ENCODE measurements at places on chromosomes 2 and 18.

DNA sequence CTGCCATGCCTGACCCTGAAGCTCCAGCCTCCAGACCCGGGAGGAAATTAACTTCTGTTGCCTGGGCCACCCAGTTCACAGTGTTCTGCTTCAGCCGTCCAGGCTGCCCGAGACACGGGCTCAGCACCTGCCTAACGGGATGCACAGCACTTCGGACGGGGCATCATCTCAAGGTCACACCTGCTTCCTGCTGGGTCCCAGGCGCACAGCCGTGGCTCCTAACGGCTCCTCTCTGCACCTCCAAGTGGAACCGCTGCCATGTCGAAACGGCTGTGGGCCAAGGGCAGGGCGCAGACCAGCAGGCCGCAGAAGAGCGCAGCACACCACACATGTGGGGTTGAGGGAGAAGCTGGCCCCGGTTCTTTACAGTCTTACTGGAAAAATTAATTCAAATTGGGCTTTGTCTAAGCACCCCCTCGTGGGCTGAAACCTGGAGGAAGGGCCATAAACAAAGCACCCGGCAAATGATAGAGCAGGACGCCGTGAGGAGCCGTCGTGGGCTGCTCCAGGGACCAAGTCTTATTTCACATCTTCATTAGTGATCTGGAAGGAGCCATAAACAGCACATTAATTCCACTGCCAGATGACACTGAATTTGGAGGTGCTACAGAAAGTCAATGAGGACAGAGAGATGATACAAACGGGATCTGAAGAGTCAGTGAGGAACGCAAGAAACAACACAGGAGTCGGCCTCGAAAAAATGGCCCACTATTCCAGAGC, 59.6 kb downstream of the EIPR1 start:
- no peak for DNase-seq

GRCh38 chr2:47112665-47113435, 42.3 kb downstream of the STPG4 start:
- DNase-seq, result no peak

- DNase-seq, result no peak
These were observed 266.2 kb downstream of the ASXL3 start for GRCh38 chr18:33844232-33844631.

DNA sequence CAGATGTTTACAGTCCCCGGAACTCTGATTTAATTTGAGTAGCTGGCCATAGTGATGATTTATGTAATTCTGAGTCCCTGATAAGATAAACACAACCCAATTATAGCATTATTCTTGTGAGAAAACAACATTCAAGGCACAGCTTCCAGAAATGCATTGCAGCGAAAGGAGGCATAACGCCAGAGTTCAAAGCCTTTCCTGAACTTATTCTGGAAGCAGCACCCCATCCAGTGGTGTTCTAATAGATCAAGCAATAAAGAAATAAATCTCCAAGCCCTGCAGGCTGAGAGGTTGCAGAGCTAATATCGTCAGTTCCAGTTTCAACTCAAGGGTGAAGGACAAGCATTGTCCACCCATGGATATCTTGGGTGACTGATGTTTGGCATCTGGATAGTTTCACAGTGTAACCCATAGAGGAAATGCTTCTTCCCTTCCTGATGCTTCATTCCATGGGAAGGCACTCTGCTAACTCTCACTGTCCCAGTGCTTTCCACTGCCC, 18.8 kb downstream of the CDH2 start:
- DNase-seq, result no peak

DNA sequence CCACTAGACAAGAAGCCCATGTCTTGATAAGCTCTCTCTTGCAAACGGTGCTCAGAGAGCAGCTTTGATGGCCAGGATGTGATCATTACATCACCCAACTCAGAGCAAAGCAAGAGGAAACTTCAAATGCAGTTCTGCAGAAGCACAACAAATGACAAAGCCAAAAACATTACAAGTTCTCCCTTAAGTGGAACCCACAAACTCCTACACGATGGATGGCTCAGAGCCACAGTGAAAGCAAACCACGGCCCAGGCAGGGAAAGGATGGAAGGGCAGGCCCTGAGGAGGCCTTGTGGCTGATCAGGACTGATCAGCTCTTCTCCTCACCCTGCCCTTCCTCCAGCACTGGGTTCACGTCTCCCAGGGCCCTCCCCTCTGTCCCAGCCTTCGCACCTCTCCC, 326.4 kb downstream of the EIPR1 start:
- no peak for DNase-seq

DNA sequence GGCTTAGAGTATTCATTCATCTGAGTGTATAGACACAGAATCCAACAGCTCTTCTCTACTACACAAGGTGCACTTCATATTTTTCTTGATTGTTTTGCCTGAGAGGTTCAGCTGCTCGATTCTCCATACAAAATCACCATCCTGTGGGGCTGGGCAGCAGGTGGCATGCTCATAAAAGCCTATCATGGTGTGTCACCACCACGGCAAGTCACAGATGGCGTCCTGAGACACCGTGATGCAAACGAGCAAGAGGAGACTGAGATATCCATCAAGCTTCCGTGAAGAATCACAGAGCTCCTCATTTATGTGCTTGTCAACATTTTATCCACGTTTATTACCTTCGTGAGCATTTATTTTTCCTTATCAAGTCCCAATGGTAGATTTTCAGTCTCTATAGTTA, 22.4 kb upstream of the NRP2 start:
- DNase-seq, result no peak

DNA sequence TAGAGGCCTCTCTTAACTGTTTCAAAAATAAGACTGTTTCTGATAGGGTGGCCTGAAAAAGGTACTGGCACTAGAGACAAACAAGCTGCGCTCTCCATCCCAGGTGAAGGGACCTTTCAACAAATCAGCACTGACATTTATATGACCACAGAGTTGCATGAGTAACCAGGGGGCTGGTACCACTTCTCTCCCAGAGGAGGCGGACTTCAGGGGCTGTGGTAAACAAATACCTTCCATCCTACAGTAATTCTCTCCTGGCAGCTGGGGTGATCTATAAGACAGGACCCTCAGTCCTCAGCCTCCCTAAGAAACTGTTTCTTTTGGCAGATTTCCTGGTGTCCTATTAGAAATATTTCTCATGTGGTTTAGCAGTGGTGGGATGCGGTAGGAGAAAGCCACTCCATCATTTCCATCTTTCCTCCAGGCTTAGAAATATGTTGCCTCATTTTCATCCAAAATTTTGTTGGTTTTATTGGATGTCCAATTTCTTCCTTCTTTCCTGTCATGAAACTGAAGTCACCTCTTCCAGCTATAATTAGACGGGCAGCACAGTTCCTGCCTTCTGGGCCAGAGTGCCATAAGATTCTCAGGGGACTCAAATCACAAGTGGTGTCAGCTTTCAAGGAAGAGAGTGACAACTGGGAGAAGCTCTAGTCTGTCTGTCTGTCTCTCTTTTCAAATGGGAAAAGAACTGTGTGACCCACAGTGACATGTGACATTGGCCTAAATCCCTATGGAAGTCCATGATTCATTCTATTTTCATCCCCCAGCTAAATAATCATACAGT, 96.4 kb downstream of the CYRIA start:
- no peak for DNase-seq

DNA sequence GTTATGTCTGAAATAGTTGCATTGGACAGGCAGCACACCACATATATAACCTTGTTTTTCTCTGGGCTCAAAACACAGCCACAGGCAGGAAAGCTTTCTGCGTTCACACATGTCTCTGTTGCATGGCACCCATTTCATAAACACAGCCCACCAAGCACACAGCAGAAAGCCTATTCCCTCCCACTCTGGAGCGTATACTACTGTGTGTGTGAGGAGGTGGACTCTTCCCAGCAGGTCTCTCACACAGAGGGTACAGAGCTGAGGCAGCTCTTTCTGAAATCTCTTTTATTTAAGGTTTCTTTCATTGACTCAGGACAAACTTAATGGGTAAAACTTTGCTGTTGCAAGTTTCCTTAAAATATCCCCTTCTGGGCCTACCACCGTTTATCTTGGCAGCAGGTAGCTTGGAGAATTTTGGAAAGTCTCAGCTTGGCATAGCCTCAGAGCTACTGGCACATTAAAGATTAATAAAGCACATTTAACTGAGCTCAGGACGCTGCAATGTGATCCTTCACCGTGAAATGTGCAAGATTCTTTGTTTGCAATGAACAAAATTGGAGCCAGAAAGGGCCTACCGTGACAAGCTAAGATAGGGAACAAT, 105.1 kb upstream of the NCKAP5 start:
- no peak for DNase-seq

DNA sequence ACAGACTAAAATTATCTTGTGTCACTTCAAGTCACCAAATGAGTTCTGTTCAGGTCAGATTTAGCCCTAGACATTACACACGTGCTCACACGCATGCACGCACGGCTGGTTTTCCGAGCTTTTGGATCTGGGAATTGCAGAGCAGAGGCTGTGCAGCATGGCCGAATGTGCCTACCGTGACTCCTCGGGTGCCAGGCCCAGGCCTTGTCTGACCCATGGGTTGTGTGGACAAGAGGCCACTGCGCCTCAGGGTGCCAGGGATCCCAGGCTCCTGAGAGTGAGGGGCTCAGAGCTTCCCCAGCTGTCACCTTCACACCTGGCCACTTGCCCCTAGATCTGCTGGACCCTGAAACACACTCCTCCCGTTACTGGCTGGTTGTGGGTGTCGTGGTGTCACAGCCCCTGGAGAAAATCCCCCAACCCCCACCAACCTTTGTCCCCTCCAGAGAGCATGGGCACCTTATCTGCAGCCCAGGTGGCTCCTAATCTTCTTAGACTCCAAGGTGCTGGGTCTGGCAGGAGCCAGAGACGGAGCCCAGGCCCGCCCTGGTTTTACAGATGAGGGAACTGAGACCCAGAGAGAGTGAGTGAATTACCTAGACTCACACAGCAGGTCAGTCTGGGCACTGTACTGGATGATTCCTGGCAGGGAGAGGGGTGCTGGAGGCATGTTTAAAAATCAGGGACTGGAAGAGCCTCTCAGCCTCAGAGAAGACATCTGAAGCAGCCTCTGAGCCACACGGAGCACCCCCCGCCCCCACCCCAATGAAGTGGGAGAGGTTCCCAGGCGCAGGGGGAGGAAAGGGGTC, 56.8 kb downstream of the ATOH8 start:
- DNase-seq, result peak; percentile 69

GRCh38 chr2:175560521-175561169, 379.1 kb upstream of the ATP5MC3 start:
- DNase-seq, result no peak

GRCh38 chr2:152505495-152505906, 170.5 kb downstream of the FMNL2 start:
- DNase-seq, result no peak

GRCh38 chr2:109231996-109232705, 103.1 kb downstream of the SH3RF3 start:
- DNase-seq, result no peak

DNA sequence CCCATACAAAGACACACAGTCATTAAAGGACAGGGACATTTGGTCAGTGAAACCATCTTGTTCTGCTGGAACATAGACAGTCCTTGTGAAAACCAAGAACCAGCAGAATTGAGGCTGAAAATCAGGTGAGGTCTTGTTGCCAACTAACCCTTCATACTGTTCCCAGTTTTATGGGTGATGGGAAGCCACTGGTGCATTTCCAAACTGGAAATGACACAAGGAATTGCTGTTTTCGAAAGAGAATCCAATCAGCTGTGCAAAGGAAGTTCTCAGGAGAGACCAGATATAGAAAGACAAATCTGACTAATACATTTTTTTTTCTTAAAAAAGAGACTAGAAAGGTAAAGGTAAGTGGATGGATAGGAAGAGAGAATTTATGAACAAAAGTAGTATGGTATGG, 948.2 kb downstream of the TSN start:
- DNase-seq, result no peak

DNA sequence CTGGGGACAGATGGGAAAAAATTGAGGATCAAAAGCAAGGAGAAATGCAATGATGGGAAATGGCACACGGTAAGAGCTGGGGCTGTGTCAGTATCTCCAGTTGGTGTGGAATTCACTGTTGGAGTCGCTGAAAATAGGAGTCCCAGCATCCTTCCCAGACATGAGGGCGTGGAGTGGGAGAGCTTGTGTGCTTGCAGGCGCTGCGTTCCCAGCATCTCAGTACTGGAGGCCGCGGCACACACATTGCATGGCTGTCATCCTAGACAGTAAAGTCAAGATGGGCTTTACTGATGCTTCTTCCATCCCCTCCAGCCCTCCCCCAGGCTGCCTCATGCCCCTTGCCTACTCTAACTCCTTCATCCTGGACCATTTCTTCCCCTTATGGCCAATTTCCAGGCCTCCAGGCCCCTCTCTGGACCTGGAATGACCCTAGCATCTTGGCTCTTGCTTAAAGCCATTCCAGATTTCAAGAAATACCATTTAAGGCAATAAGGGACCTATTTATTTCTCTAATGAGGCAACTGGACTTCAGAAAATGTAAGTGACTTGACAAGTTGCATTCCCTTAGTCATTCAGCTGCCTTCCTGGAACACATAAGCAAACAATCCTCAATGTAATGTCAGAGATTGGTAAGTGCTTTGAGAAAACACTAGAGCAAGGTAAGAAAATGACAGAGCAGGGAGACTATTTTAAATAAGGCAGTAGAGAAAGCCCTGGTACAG, 70.5 kb upstream of the TTC39C start:
- DNase-seq, result no peak

- DNase-seq, result peak; percentile 7
These were observed 31.9 kb upstream of the CREG2 start for GRCh38 chr2:101419096-101419663.

DNA sequence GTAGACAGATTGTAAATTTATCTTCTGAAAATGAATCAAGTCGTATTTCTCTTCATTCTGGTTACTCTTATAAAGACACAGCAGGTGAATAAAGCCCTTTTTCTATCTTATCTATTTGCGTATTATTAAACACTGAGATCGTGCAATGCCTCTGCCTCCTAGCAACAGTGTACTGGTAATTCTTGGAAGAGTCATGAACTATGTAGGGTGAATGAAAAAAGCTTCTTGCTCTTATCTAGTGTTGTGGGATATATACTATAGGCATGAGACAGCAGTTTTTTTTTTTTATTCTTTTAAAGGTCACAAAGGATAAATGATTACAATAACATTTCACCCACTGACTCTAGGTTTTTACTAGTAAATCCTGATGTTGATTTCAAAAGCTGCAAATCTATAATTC, 324.2 kb downstream of the PDE11A start:
- no peak for DNase-seq

- DNase-seq, result peak; percentile 70
These were observed 108.3 kb upstream of the PPP1CB start for GRCh38 chr2:28643327-28643726.

GRCh38 chr2:162085090-162085891, 11.3 kb upstream of the DPP4 start:
- no peak for DNase-seq

DNA sequence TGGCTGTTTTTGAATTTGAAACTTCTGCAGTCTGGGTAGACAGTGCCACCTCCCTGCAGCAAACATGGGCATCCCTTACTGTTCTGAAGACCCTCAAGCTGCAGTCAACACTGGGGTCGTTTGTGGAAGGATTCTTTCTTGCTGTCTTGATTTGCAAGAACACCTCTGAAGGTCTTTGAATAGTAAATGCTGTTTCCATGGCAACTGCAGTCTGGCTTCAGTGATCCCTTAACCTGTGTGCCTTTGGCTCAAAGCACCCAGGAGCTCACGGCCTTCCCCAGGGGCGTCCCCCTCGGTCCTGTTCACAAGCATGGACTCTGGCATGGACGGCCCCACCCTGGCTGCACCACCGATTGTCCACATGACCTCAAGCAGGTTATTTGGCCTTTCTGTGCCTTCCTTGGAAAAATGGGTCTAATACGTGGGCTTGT, 38.3 kb downstream of the LRRFIP1 start:
- DNase-seq, result no peak
